ENCODE measurements at places on chromosomes 3 and 15.
A peak's percentile ranks its signal among the peaks of the same experiment; 100 is the strongest.

DNA sequence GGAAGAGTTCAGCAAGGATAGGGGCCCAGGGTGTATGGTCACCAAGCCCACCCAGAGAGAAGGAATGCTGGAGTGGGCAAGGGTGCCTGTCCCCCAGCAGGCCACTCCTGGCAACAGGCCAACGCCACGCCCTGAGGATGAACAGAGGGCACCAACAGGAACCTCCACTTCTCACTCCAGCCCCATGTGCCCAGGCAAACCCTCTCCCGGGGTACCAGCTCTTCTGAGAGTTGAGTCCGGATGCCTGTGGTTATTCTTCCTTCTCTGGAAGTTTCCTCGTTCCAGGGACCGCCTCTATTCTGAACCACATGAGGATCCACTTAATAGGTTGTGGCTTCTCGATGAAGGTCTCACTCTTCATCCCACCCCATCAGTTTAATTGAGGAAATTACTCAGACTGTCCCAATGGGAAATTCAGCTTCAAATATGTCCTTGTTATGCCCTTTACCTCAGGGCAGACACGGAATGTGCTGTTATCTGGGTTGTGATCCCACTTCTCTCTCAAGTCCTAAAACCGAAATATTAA, 114.3 kb downstream of the LIPC start:
- no peak for DNase-seq

DNA sequence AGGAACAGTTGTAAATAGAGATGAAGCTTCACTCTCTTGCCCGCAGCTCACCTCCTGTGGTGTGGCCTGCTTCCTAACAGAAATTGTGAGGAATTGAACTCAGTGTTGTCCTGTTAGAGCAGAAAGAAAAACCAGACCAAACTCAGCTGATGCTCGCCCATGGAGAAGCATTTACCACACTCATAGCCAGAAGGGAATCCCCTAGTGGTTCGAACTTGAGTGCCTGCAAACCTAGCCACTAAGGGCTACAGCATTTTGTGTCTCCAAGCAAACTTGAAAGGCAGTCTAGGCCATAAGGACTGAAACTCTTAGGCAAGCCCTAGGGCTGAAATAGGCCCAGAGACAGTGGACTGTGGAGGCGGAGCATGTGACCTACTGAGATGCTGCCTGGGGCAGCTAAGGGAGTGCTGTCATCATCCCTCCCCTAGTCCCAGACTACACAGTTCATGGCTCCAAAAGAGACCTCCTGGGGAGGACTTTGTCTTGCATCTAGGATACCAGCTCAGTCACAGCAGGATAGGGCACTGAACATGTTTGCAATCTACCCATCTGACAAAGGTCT, 44.5 kb upstream of the MCTP2 start:
- DNase-seq = no peak

DNA sequence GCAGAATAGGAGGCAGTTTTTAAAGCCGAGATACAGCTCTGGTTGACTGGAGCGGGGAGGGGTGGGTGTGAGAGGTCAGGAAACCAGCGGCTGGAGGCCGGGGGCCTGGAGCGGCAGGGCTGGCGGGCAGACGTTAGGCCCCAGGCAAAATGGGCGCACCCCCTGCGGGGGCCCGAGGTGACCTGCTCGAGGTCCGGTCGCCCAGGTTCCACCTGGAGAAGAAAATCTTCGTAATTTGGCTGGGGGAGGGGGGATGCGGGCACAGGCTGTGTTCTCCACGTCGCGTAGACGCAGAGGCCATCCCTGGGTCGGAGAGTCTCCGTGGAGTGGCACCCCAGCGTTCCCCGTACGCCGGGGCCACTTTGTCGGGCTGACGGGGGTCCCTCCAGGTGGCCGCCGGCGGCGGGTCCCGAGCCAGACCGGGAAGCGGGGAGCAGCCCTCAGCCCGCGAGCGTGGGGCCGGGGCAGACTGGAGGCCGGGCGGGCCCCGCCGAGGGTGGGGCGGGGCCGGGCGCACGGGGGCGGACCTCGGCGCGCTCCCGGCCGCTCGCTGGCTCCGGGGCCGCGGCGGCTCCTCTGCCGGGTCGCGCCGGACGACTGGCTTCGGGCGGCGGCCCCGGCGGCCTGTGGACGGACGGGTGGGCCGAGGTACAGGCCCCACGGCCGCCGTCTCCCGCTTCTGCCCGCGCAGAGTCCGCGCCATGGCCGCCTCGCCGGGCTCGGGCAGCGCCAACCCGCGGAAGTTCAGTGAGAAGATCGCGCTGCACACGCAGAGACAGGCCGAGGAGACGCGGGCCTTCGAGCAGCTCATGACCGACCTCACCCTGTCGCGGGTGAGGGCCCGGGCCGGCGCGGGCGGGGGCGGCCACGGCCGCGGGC, at the start of gene CRTC3:
CRTC3 (plus strand) TSS at position 553 of the 879 bp plus-strand sequence; CDS start at position 702, 149 bp downstream.
- DNase-seq = peak; percentile 53

DNA sequence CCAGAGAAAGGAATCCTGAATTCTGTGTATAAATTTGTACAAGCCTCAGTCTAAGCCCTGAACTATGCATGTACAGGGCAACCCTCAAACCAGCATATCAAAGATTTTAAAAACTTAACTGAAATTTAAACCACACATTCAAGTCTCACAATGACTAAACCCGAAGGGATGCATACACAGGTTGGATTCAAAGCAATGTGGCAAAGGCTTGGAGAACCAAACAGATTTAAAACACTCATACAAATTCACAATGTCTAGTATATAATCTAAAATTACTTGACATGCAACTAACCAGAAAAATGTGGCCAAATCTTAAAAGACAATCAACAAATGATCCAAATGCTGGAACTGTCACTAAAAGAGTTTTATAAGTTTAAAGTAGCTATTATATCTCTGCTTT, 36.4 kb downstream of the CEP152 start:
- no peak for DNase-seq

- DNase-seq = no peak
Observed at GRCh38 chr3:4582624-4583023, 89.5 kb downstream of the ITPR1 start.

DNA sequence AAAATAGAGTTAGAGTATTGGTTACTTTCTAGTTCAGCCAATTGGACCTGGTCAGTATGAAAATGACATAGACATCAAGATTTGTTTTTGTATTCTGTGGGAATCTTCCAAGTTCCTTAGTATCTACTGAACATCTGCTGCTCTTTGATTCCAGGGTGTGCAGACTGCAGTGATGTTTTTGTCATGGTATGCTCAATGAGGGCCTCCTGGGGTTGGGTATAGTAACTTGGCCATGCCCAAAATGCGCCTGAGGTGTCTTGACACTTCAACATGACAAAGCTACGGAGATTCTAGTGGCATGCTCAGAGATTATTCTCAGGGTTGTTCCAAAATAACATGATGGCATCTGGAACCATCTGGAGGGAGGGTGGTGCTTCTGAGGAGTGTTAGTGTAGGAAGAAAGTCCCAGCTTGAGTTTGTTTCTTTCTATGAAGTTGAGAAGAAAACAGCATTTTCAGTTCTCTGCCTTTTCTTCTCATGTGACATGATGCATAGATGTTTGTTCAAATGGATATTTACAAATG, 313.5 kb upstream of the TBL1XR1 start:
- DNase-seq = no peak

- no peak for DNase-seq
Observed at GRCh38 chr3:13544293-13544831, 4.6 kb upstream of the FBLN2 start.

GRCh38 chr3:105842449-105842848, 26.4 kb downstream of the CBLB start:
- DNase-seq = no peak
